ENCODE measurements at places on chromosomes 6 and 20. TPM values are rescaled to one million over a fixed set of nuclear protein-coding genes. Genes with fewer than 3 reads are reported as not detected.

Gene C6orf58
- 1.4 TPM for polyA plus RNA-seq

Gene GUCA1A
- 0.23 TPM for polyA plus RNA-seq

Gene PARD6B
- 20.5 TPM for polyA plus RNA-seq

Gene OPRM1
- polyA plus RNA-seq, result not detected

Gene SLC17A2
- 0.58 TPM for polyA plus RNA-seq

Gene DPPA5
- polyA plus RNA-seq, result not detected

Gene L3MBTL1
- 13.3 TPM for polyA plus RNA-seq

Gene TMEM170B
- 9.1 TPM for polyA plus RNA-seq

Gene SEL1L2
- not detected for polyA plus RNA-seq

Gene BCAS1
- polyA plus RNA-seq, result 2.5 TPM

Gene HAO1
- not detected for polyA plus RNA-seq

Gene LYRM2
- 64.4 TPM for polyA plus RNA-seq

Gene ECT2L
- 0.36 TPM for polyA plus RNA-seq

Gene HSPA12B
- 15.6 TPM for polyA plus RNA-seq

Gene OR2J3
- not detected for polyA plus RNA-seq

Gene TRAPPC3L
- 0.30 TPM for polyA plus RNA-seq

Gene ANKRD66
- polyA plus RNA-seq, result not detected

Gene MDC1
- polyA plus RNA-seq, result 46.4 TPM

Gene HLA-DOB
- polyA plus RNA-seq, result 0.16 TPM

Gene FAM209B
- polyA plus RNA-seq, result 0.29 TPM

Gene GTSF1L
- not detected for polyA plus RNA-seq

Gene PRDM13
- polyA plus RNA-seq, result not detected

Measured in renal cortex interstitium (tissue), 15 donors.